LNCaP clone FGC (cell line): ENCODE measurements at places on chromosomes 13 and 19.

DNA sequence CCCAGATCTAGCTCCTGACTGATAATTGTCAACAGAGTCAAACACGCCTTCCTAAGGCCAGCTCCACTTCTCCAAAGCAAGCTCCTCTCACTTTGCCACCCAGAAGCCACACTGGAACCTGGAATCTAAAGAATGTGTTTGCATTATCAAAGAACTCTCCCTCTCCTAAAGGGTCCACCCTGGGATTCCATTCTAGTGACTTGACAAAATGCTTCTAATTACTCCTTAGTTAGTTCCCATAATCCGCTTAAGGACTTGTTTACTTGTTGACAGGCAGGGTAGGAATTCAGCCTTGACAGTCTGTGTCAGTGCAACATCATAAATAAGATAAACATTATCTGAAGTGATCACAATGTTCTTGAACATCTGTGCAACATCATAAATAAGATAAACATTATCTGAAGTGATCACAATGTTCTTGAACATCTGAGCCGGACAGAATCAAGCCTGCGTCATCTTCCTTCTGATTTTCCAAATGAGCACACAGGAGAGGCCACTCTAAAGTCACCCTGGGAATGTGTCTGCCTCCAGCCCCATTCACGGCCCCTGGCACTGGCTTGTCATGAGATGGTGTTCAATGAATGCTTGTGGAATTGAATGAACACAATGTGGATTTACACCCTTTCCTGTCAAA lies 512.1 kb downstream of the IRS2 start:
- no peak for DNase-seq

DNA sequence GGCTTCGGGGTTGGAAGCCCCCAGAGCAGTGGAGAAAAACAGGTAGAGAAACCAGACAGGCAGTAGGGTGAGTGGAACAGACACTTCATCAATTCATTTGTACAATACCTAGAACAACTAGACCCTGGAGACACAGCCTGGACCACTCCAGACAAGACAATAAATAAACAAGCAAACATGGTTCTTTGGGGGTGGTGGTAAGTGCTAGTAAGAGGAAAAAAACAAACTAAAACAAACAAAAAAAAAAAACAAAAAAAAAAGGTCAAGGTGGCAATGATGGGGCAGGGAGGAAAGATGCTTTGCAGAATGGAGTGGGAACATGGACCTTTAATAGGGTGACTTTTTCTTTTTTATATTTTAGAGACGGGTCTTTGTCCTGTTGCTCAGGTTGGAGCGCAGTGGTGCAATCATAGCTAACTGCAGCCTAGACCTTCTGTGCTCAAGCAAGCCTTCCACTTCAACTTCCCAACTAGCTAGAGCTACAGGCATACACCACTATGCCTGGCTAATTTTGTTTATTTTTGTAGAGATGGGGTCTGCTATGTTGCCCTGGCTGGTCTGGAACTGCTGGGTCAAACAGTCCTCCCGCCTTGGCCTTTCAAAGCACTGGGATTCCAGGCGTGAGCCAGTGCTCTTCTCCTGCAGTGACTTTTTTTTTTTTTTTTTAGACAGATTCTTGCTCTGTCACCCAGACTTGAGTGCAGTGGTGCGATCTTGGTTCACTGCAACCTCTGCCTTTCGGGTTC lies 3.1 kb downstream of the JUNB start:
- no peak for DNase-seq

GRCh38 chr13:69820180-69820579 lies 287.4 kb upstream of the ATXN8OS start:
- no peak for DNase-seq

- DNase-seq, result no peak
These were observed 3.0 kb downstream of the ZNF649 start for GRCh38 chr19:51901860-51902259.

DNA sequence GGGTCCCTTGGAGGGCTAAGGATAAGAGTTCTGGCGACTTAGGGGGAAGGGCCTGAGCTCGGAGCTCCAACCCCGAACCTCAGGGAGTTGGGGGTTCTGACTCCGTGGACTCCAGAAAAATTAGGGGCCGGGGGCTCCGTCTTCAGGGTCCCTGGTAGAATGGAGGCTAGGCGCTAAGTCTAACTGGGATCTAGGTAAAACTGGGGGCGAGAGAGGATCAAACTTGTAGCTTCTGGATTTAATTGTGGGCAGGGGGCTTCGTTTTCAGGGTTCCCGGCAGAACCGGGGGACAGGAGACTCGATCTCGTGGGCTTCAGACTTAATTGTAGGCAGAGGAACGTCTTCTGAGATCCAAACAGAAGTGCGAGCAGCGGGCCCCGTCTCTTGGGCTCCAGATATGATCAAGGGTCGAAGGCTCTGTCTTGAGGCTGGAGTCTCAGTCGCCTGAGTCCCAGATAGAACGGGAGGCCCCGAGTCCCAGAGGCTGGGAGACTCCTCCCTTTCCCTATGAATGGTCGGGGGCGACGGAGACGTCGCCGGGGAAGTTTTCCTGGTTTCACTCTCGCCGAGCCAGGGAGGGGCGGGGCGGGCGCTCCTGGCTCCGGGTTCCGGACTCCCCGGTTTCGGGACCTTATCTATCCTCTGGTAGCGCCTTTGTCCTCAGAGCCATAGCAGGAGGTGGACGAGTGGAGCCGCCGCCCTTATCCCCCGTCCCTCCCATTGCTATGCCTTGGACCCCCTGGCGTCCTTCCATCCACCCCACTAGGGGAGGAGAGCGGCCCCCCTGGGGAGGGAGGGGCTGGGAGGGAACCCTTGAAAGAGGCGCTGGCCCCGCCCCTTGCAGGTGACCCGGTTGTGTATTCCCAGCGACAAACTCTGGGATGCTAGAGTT lies 1.3 kb downstream of the NECTIN2 start:
- no peak for DNase-seq

- no peak for DNase-seq
These were observed 18.3 kb upstream of the EIF3G start for GRCh38 chr19:10137751-10138682.

DNA sequence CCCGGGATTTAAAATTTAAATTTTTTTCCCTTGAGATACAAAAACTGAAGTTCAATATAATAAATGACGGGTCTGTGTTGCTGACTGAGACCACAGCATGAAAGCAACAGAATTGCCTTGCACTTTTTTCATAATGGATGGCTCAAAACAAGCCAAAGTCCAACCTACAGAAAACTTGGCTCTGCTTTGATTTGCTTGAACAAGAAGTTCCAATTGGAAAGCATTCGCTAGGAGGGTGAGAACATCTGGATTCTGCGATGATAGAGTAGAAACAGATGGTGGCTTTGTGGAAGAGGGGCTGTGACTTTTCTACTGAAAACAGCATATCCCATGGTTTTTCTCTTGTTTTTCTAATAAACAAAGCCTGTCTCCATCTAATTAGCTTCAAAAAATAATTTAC lies 46.4 kb downstream of the THSD1 start:
- no peak for DNase-seq

DNA sequence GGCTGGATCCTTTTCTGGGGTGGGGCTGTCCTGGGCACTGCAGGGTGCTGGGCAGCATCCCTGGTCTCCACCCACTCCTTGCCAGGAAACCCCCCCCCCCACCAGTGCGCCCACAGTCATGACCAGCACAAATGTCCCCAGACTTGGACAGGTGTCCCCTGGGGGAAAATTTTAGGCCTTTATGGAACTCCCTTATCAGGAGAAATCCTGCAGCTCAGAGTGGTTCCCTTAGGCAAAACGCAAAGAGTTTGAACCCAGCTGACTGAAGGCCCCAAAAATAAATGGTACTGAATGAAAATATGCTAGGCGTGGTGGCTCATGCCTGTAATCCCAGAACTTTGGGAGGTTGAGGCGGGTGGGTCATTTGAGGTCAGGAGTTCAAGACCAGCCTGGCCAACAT lies 51.8 kb downstream of the GADD45B start:
- no peak for DNase-seq
